ENCODE measurements at places on chromosomes 7 and 10.

DNA sequence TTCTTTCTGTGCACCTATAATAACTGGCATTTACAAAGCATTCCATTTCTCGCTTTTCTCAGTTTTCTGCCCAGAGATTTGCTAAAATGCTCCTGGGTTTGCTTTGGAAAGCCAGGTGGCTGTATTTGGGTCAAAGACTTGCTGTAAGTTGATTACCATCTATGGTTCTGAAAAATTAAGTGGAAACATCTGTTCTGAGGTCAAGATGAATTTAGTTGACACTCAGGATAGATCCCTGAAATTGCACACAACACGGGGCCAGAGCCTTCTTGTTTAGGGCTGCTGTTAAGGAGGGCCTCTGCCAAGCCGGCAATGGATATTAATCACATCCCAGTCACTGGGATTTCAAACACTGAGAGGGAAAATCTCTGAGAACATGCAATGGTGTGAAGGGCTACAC is 111.6 kb upstream of the GLI3 start:
- no peak for DNase-seq

- DNase-seq: no peak
Measured at GRCh38 chr7:91514591-91514990, 250.4 kb downstream of the FZD1 start.

DNA sequence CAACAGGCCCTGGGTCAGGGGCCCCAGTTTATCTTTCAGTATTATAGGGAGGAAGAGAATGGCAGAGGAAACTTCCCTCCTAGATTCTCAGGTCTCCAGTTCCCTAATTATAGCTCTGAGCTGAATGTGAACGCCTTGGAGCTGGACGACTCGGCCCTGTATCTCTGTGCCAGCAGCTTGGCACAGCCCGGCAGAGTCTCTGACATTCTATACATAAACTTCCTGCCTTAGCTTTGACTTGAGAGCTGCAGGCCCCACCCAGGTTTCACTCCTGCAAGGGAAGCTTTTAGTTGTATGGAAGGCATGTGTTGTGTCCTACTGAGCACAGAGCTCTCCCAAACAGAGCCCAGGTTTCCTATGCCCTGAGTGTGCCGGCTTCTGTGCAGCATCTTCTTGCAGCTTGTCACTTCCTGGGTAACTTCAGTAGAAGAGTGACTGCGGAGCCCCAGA is 205.6 kb upstream of the PRSS58 start:
- DNase-seq: no peak

DNA sequence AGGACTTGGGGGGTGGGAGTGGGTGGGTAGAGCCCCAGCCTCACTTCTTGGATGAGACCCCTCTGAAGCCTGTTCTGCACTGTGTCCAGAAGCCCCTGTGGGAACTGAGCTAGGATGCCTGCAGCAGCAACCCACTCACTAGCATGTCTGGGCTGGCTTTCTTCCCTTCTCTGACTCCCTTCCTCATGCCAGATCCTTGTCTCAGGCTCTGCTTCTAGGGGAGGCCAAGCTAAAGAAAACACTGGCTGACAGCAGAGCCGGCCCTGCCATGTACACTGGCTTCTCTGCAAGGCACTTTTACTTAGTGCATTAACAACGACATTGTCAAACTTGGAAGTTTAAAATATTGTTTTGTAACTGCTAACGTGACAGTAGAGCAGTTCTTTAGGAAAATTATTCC is 50.2 kb downstream of the ARHGAP22 start:
- no peak for DNase-seq

DNA sequence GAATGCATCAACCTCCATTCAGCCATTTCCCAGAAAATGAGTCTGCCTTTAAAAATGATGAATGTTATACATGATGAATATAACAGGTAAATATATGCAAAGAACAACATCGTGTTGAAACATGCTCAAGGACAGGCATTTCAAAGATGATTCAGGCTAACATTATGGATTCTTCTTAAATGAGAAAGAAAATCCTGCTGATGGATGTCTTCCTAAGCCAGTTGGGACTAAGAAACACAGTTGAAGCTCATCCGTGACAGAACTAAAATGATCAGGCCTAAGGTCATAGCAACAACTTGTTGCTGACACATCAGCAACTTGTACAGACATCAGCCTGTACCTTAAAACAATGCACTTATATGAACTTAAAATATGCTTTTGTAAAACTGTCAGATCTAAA is 267.9 kb downstream of the MAGI2 start:
- no peak for DNase-seq

- DNase-seq: no peak
Measured at GRCh38 chr7:52917982-52918578, 117.4 kb upstream of the POM121L12 start.

GRCh38 chr7:11524476-11525397 is 307.3 kb downstream of the THSD7A start:
- DNase-seq: no peak

DNA sequence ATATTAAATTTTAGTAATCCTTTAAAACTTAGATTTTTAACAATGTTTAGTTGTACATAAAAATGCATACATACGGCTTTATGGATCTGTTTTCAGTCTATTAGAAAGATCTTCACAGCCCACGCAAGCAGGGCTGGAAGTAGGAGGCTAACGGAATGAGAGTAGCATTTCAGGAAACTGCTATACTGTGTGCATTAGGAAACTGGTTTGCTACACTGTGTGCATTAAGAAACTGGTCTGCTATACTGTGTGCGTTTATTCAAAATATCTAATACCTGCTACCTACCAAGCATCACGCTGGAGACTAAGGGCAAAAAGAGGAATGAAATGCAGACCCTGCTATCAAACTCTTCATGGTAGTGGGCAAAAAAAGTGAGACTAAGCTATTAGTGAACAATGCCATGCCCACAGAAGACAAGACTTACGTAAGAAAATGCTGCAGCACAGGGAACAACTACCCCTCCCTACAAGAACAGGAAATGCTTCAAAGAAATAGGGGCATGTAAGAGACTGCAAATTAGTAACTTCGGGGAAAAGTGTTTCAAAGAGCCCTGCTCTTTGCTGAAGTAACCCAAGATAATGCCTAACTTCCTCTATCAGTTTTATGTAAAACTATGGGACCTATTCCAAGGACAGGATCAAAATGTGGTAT is 11.3 kb downstream of the RAB11FIP2 start:
- no peak for DNase-seq

- DNase-seq: peak; percentile 59
Measured at GRCh38 chr10:62580396-62580795, 206.2 kb downstream of the ZNF365 start.

DNA sequence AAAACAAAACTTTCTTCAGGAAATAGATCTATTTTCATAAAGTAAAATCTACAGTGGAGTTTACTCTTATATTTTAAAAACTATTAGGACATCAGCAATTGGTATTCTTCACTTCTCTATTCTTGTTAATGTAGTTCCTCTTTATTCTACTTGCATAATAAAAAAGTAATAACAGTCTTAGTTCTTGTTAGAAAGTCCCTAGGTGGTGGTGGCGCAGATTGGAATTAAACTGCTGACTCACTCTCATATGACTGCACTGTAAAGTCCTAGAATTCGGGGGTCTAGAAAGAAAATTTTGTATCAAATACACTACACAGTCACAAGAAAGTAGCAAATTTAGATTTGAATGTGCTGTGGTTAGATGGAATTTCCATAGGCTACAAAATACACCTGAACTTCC is 44.6 kb upstream of the TES start:
- DNase-seq: no peak

DNA sequence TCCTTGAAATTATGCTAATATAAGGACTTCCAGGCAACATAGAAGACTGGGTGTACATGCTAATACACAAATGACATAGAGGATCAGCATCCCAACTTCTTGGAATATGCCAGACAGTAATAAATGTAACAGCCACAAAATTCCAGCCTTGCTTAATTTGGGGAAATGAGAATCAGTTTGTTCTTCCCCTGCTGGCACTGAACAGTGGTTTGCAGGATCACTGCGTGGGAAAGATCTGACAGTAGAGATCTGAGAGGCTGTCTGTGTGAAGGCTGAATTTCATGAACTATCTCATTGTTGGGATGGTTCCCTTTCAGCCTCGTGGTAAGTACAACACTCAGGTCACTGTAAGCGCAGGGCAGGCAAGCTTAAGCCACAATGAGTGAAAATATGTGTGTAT is 1078.0 kb downstream of the LRMDA start:
- DNase-seq: no peak

DNA sequence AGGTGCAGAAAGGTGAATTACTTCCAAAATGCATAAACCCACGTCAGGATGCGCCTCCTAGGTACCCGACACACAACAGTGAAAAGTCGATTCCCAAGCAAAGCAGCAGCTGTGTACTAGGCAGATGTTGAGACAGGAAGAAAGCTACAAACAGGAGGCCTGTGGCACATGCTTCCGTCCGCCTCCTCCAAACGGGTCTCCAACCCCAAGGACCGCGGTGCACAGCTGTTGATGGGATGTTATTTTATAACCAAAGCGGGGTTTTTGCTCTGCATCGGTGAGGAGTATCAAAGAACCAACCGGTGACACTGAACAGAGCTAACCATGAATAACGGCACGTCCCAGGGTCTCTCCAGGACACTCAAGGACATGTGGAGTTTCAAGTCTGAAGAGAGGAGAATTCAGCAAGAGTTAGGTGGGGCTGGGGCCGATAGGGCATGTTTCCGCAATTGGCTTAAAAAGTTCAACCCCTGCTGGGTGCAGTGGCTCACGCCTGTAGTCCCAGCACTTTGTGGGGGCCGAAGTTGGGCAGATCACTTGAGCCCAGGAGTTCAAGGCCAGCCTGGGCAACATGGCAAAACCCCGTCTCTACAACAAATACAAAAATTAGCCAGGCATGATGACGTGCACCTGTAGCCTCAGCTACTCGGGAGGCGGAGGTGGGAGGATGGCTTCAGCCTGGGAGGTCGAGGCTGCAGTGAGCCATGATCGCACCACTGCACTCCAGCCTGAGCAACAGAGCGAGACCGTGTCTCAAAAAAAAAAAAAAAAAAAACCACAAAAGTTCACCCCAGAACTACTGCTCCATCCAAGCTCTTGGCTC is 108.0 kb downstream of the SMURF1 start:
- DNase-seq: no peak

GRCh38 chr10:23379686-23380085 is 35.1 kb upstream of the C10orf67 start:
- DNase-seq: no peak

- DNase-seq: no peak
Measured at GRCh38 chr7:158073845-158074840, 513.5 kb downstream of the PTPRN2 start.

DNA sequence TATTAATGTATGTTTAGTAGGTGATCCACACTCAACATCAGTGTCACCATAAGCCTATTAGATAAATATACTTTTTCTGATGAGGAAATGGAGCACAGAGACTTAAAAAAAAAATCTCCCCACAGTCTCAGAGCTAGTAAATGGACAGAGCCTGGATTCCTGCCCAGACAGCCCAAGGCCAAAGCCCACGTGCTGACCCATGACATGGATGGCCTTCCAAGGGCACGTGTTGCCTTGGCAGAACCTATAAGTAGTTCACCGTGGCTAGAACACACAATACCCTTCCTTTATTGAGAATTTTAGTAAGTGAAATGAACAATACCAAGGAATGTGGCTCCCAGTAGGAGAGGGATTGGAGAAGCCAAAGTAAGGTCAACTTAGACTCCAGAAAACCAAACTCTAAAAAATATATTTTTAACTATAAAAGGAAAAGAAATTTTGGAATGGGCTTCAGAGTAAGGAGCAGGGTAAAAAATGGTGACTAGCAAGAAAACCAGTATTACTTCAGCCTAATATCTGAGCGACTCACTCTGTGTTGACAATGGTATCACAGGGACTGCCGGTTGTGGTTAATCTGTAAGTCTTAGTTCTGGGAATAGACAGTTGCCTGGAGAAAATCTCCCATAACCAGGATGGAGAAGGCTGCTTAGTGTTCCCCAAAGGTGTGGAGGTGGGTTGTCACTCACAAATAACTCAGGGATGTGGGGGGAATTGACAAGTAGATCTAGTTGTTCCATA is 223.0 kb downstream of the SORCS1 start:
- no peak for DNase-seq

GRCh38 chr10:6748981-6749635 is 169.0 kb upstream of the PRKCQ start:
- DNase-seq: no peak

GRCh38 chr10:85098835-85099521 is 770.6 kb downstream of the CCSER2 start:
- no peak for DNase-seq

DNA sequence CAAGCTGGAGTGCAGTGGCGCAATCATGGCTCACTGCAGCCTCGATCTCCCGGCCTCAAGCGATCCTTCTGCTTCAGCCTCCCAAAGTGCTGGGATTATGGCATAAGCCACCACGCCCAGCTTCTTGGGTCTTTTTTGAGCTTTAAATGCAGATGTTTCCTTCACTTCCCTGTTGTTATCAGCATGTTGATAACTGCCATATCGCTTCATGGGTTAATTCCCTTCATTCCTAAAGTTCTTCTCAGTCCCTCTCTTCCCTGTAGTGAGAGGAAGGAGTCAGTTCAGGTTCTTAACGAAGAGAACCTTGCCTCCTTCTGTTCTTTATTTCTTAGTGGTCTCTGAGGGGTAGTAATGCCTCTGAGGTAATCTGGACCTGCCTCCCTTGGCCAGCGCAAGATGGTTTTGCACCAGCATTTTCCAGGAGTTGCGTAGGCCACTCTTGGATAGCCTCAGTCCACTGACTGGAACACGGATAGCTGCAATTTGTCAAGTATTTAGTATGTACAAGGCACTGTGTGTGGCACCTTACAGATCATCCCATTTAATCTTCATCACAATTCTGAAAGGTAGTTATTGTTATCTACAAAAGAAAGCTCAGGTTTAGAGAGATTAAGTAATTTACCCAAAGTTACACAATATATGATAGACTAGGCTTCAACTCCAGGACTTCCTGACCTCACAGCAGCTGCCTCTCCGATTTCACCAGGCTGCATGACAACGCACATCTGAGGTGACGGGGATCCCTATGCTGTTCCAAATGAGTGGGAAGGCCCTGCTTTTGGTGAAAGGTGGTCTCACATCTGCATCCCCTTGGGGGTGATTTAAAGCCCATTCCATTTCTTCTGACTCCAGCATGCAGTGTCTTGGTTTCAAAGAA is 60.5 kb downstream of the GATA3 start:
- DNase-seq: no peak

GRCh38 chr10:103465411-103466179 is 6.9 kb upstream of the CALHM1 start:
- no peak for DNase-seq

- no peak for DNase-seq
Measured at GRCh38 chr10:1417574-1417973, 319.8 kb downstream of the ADARB2 start.

- DNase-seq: no peak
Measured at GRCh38 chr7:76260171-76260703, 42.2 kb upstream of the HSPB1 start.
